ENCODE measurements at places on chromosomes 2 and 18.

DNA sequence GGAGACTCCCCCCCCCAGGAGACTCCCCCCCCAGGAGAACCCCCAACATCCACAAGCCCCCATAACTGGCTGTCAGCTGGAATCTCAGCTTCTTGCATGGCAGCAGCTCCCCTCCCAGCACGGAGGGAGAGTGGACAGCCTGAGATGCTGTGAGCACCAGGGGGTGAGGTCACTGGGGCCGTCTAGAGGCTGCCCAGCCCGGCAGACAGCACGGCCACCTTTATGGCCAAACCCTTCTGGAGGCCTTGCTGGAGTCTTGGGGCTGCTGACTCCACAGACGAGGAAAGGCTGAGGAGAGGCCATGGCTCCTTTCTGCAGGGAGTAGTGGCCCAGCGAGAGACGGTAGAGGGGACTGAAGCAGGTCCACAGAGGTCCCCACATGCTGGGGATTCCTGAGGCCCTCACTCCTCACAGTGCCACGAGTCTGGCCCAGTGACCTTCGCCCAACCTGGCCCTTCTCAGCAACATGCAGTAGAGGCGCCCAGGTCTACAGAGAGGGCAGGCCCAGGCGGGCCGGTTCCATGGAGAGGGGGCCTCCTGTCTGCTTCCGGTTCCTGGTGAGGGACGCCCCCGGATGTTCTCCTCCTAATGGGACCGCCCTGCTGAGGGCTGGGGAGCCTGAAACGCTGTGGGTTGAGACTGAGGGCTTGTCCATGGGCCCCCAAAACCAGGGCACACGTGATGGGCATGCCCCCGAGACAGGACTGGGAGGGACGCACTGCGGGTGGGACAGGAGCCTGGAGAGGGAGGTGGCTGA is 122.6 kb upstream of the CTDP1 start:
- DNase-seq: no peak

GRCh38 chr18:22432657-22433137 is 15.0 kb upstream of the CTAGE1 start:
- no peak for DNase-seq

DNA sequence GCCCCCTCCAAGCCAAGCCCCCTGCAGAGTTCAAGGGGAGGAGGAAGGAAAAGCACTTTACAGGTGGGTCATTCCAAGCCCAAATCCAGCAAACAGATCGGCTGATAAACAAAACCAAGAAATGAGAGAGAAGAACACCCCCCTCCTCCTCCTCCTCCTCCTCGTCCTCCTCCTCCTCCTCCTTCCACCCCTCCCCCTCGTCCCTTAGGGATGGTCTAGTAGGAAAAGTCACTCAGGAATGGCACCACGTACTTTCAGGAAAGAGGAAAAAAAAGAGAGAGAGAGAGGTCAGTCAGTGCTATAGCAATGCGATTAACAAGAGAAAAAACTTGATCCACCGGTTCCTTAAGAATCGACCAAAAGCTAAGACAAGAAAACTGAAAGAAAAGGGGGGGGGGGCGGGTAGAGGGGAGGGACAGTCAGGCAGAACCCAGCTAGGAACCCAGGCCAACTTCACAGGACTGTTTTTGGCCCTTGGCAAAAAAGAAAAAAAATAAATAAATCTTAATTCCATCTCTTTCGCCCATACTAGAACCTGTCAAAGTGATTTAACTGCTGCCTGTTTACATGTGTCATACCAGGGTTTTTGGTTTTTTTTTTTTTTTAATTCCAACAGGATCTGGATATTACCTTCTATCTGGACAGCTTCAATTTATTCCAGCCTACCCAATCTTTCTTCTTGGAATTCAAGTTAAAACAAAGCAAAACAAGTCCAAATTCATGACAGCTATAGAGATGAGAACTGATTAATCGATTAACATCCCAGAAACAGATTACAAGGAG is 906 bp downstream of the IKZF2 start:
- no peak for DNase-seq

DNA sequence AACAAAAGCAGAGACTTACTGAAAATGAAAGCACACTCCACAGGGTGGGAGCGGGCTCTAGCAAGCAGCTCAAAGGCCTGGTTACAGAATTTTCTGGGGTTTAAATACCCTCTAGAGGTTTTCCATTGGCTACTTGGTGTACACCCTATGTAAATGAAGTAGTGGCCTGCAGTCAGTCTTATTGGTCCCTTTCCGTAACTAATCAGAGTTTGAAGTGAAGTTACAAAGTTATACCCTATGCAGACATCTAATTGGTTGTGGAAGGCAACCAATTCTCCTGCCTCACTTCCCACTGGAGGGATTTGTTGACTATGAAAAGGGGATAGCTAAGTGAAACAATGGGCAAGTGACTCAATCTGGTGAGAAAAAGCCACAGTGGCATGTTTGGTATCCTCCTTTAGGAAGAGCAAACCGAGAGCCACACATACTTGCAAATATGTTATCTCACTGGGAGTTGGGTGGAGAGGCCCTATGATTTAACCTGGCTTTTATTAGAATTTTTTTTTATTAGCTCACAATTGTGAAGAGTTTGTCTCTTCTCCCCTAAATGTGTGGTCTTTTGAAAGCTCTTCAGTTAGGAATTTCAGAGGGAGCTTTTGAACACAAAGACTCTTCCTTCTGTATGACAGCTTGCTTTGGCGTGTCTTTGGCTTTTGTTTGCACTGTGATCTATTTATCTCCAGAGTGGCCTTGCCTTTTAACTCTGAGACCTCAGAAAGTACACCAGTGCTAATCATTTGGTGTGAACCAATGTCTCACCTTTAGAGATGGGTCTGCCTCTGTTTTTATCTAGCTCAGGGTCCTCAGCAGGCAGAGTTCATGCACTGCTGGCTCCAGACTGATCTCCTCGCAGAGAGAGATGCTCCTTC is 69.6 kb downstream of the MAP4K4 start:
- no peak for DNase-seq

- DNase-seq: no peak
Observed at GRCh38 chr2:33272001-33272400, 204.4 kb upstream of the RASGRP3 start.

DNA sequence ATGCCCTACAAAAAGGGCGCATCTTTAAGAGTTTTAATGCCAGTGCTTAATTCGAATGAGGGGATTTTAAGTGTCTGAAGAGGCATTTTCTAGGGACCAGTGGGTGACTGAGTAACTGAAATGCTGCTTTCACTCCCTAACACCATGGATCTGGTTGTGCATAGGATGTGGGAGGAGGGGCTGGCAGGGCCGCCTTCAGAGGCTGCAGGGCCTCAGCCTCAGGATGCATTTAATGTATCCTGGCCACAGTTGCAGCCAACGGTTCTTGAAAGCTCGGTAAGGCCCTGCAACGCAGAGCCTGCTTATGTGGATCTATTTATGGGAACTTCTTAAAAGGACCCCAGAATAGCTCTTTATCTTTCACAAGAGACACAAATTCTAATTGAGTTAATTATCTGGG is 25.8 kb upstream of the IL18RAP start:
- DNase-seq: no peak

- DNase-seq: peak; percentile 68
Observed at GRCh38 chr18:59272891-59273758, at the start of gene RAX. TSS of gene RAX (minus strand) at chr18:59273454. CDS start at chr18:59273206, 248 bp downstream.

DNA sequence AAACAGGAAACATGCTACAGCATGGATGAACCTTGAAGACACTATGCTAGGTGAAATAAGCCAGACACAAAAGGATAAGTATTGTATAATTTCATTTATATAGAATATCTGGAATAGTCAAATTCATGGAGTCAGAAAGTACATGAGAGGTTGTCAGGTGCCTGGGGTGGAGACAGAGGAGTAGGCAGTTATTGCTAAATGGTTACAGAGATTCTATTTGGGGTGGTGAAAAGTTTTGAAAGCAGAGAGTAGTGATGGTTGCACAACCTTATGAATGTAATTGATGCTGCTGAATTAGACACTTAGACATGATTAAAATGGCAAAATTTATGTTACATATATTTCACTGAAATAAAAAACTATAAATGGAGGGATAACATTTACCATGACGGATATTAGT is 197.4 kb downstream of the VAPA start:
- DNase-seq: no peak

- DNase-seq: no peak
Observed at GRCh38 chr2:68860111-68860510, 11.1 kb downstream of the BMP10 start.

- DNase-seq: no peak
Observed at GRCh38 chr2:19776941-19777514, 124.8 kb downstream of the TTC32 start.

DNA sequence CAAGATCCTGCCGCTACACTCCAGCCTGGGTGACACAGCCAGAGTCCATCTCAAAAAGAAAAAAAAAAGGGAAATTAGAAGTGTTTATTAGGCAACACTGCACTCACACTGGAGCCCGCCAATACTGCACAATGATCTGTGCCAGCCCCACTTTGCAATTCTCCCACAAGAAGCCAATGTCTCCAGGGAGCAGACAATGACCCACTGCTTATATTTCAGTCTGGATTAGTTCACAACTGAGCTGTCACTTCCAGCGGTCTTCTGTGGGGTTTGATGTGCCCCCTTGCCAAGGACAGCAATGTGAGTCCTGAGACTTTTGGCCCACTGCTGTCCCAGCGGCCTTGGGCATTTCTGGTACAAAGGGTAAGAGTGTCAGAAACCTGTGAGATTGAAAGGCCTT is 85.6 kb upstream of the PPM1B start:
- DNase-seq: no peak

- no peak for DNase-seq
Observed at GRCh38 chr2:47221946-47222345, 66.8 kb upstream of the STPG4 start.

- no peak for DNase-seq
Observed at GRCh38 chr2:1503471-1504310, 90.4 kb downstream of the TPO start.

DNA sequence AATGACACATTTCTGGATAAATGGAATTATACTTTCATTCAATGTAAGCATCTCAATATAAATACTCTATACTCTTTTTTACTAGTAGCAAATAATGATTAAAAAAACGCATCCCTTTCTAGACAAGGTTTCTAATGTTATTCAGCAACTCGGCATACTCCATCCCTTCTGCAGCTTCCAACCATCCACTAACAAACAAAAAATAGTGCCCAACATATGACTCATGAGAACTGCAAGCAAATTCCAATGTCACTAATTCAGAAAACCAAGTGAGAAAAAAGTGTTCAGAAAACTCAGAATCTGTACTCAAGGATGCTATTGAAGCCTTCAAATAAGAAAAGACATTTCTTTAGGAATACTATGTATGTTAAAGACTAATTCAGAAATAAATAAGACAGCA is 140.0 kb downstream of the BAZ2B start:
- DNase-seq: no peak

DNA sequence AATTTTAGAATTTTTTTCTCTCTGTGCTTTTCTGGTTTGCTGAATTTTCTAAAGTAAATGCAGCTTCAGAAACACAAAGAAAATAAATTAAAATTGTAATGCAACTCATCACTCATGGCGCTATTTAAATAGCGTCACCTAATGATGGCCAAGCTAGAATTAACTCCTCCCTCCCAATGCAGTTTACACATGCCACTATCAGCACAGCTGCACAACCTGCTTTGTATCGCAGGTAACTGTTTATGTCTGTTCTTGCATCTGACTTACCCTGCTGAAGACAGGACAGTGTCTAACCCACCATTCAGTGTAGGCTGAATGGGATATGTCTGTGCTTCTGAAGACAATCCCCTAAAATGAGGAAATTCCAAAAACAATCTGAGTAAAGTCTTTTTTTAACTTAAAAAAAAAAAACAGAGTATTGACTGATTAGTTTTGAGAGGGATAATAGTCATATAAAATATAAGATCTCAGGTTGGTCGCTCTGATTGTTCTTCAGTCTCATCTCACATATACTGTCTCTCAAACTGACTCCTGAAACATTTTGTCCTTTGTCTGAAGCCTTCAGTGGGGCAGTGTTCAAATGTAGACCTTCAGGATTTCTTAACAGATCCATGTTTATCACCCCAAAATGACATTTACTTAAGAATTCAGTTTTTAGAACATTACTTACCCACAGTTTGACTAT is 271.4 kb downstream of the ZEB2 start:
- no peak for DNase-seq

DNA sequence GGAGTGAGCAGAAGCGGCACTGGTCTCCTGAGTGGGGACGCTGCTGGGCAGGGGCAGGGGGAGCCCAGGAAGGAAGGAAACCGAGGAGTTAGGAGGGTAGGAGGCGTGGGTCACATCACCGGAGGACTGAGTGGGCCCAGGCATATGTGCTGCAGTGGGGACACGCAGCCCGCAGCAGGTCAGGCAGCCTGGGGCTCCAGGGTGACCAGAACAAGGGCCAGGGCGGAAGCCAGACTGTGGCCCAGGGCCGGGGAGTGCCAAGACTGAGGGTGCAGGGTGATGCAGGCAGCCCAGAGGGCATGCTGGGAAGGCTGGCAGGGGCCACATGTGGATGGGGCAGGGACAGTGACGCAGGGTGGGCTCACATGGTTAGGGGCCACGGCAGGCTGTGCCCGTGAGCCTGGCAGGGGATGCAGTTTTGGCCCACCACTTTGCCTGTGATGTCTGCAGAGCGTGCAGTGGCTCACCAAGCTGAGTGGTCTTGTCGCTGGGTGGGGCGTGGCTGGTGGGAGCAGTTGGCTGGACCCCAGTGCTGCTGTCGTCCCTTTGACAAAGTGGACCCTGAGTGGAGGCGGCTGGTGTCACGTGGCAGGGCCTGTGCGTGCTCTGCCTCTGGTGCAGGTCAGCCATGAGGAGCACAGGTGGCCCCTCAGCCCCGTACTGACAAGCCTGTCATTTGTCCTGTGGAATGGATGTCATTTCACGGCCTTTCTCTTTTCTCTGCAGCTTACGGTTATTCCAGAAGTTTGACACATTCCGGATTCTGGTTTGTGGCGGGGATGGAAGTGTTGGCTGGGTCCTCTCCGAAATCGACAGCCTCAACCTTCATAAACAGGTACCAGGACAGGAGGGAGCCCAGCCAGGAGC is 87.1 kb downstream of the DGKD start:
- DNase-seq: no peak

DNA sequence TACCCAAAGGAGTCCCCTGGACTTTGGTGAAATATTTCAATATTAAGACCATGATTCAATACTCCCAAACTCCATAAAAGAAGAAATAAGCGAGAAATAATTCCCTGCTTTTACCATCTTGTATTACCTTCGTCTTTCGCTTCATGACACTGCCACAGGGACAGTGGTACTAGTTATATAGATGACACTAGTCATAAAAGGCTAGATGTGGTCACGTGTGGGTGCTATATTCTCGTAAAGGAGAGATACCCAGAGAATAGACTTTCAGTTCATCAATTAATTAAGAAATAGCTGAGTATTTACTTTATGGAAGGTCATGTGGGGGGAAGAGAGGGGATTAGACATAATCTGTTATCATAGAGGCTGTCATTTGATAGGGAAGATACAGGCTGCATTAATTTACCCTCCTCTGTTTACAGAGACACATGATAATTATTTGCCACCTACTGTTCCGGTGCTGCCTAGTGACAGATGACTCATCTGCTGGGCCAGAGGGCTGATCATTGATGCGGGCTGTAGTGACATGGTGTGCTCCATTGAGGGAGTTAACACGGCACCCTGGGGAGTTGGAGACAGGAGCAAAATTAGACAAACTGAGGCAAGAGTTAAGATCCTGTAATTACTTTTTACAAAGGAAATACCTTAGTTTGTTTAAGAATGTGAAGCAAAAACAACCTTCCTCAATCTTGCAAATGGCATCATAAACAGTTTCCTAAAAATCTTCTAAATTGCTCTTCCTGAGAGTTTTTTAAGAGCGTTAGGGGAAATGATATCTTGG is 78.2 kb upstream of the ITGB6 start:
- no peak for DNase-seq

Measured in erythroblast (primary cell).